ENCODE measurements at places on chromosomes 7 and 10.

DNA sequence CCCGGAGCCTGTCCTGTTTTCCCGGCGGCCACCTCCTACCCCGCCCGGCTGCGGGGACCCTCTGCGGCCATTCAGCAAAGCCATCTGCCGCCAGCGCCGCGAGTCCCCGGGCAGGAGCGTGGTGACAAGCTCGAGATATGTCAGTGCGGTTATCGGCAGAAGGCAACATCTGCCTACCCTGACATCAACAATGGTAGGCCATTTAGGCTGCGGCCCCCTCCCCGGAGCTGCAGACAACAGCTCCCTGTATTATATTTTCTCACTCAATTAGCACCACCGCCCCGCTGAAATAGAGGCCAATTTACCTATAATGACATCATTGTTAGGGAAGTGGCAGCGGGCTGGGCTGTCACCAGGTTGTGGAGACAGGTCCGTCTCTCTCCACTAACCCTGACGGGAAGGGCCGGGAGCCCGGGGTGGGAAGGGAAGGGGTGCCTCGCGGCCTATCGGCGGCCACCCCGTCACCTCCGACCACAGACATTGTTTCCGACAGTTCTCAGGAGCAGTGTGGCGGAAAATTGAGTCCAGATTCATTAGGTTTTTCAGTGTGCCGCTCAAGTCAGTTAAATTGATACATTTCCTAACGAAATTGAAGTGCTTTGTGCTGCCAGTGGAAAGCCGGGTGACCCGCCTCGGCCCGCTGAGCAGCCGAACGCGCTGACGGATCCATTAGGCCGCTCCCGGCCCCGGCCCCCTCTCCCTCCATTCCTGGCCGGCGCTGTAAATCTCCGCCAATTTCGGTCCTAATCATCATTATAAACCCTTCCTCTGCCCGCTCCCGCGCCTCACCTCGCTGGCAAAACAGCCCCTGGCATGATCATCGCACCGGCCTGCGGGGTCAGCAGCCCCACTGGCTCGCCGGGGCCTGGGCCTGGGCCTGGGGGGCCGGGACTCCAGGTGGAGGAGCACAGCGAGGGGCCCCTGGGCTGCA lies 43.0 kb downstream of the UNCX start:
- DNase-seq = no peak

DNA sequence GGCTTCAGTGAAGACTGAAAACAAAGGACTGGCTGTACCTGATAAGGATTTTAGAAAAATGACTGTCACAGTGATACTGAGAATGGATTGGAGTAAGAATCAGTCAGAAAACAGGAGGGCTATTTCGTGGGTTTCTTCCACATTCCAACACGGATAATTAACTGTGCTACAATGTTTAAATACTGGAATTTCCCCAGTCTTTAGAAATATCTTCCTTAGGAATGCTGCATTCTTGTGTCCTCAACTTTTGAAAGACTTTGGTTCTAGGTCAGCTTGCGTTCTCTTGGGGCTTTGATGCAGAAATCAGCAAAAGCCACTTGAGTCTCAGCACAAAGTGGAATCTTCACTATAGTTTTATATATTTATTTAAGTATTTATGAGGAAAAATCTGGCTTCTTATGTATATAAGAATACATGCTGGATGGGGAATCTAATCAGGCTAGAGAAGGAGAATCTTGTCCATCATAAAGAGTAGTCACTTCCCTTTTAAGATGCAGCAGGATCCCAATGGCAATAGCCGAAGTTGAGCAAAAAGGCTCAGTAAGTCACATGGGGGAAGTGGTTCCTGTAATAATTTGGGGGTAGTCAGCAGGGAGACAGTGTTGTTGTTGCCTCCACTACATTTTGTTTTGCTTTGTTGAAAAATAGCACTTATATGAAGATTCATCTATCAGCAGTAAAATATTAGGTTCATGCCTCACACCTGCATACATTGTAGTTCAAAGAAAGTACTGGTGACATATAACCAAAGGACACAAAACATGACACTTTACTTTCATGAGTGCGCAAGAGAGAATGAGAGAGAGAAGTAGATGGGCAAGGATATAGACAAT lies 86.0 kb downstream of the CH25H start:
- no peak for DNase-seq

- DNase-seq = no peak
These were observed 484.2 kb downstream of the PTPRN2 start for GRCh38 chr7:158103378-158103777.

DNA sequence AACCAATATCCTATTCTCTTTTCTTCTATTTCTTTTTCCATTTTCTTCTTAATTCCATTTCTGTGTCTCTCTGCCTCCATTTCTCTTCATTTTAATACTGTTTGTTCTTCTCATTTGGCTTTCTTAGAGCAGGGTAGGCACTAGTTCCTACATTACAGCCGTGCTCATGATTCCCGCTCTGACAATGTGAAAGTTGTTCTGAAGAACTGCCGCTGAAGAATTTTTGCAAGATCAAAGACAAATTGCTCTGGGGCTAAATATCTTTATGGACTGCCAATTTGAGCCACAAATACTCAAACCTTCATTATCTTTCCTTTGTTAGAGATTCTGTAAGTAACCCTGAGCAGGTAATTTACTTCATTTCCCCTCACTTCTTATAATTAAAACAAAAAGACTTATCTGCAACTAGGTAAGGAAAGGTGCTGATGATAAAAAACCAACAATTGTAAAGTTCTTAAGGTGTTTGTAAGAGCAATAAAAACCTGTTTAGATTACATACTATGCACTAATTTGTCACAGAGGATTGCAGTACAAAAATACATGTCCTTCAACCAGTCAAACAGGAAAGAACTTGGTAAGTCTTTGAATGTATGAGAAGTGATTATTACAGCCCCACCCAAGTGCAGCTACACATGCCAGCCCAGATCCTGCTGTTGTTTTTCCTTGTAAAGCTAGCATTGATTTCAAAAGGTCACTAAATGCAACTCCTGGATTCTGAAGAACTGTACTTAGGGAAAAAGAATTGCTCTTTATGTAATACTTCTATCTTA lies 127.5 kb downstream of the COL28A1 start:
- no peak for DNase-seq

DNA sequence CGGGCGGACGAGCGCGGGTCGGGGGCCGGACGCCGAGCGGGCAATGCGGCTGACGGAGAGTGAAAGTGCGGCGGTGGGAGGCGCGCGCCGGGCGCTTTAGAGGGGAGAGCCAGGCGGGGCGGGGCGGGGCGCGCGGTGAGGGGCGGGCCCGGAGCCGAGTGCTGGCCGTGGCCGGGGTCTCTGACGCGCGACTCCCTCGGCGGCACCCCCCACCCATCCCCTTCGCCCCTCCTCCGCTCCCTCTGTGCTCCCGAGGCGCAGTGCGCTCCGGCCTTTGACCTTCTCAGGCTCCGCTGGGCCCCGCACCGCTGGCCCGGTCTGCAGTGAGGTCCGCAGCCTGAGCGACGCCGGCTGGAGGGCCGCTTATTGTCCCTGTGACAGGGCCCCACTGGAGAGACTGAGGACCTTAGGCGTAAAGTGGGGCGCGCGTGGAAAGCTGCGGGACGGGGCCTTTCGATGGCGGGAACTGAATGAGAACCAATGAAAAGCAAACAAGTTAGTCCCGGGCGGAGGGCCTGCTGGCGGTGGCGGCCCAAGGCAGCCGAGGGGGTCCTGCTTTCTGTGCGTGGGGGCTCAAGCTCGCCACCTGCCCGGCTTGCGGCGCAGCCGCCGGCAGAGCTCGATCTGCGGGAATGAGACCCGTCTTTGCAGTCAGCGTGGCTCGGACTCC lies at the start of gene CXCL12:
Gene CXCL12, minus strand, starts transcription at position 72 of the 670 bp plus-strand sequence. CDS start 92 bp downstream, outside the sequence.
- no peak for DNase-seq

DNA sequence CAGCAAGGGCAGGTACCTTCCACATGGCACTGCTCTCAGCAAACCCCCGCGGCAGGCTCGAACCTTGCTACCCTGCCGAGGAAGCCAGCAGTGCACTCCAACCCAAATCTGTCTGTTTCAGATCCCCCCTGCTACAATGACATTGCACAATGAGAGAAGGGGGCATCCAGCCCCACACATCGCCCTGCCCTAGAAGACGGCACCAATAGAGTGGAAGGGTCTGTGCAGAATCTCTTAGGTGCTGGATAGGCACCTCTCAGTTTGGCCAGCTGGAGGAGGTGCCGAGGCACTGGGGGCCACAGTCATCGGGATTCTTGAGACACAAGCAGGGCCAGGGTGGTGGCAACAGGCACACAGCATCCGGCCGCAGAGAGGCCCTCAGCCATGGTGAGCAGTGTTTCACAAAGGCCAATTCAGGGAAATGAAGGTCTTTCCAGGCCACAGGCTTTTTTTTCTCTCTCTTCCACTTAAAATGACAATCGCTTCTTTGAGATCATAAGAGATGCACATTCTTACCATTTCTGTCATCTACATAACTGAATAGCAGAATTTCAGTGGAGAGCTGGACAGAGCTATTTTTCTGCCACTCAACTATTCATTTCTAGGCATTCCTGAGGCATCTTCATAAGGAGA lies 281.3 kb downstream of the TNS3 start:
- no peak for DNase-seq

- no peak for DNase-seq
These were observed 22.8 kb upstream of the CARD11 start for GRCh38 chr7:3066506-3066905.

GRCh38 chr7:115227473-115228235 lies 305.8 kb downstream of the MDFIC start:
- no peak for DNase-seq

- no peak for DNase-seq
These were observed 38.2 kb downstream of the MKLN1 start for GRCh38 chr7:131365838-131366237.

DNA sequence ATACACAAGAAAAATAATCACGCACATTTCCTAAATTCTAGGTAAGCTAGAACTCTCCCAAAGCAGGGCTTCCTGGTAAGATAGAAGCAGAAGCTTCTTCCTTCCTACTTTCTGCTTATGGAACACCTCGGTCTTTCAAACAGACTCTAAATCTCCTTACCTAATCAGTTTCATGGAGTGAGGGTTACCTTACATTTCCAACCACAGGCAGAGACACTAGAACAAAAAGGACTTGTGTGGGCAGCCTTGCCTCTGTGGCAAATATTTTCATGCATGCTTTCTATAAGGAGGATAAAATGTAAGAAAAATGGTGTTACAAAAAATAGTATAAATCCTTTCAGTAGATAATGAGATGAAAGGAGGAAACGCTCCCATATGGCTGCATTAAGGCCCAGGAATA lies 386.3 kb upstream of the SMIM30 start:
- DNase-seq = no peak

- DNase-seq = no peak
These were observed 124.4 kb upstream of the SP8 start for GRCh38 chr7:20911081-20911480.

- DNase-seq = no peak
These were observed 238.0 kb downstream of the COBL start for GRCh38 chr7:51078653-51079052.

DNA sequence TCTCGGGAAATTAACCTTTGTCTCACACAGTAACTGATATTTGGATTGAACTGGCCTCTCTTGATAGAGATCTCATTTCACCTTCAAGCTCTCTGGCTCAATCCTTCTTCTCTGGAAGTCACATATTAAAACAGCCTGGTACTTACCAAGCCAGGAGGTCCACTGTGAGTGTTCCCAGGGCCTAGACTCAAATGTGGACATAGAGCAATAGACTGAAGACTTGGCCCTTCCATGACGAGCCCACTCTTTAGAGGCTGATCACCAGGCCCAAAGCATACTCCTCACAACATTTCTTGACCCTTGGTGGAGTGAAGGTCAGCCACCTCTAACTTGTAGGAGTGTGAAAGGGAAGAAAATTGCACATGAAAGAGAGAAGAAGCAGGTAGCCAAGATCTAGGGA lies 38.5 kb downstream of the COL1A2 start:
- DNase-seq = no peak

DNA sequence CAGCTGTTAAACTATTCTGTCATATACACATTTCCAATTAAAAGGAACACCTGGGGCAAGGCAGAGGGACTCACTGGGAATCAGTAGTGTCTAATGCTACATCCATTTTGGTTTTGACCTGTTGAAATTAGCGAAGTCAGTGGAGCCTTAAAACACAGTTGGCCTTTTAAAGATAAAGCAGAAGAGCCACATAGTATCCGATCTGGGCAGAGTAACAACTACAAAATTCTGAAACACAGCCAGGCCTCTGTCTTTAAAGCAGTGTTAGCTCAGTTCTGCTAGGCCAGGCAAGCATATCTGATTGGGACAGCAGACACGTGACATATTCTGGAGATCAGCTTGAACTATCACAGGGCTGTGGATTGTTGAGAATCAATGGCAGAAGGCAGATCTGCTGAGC lies 117.5 kb upstream of the WNT16 start:
- DNase-seq = no peak

- no peak for DNase-seq
These were observed 723.5 kb downstream of the GRM8 start for GRCh38 chr7:126529254-126529653.

DNA sequence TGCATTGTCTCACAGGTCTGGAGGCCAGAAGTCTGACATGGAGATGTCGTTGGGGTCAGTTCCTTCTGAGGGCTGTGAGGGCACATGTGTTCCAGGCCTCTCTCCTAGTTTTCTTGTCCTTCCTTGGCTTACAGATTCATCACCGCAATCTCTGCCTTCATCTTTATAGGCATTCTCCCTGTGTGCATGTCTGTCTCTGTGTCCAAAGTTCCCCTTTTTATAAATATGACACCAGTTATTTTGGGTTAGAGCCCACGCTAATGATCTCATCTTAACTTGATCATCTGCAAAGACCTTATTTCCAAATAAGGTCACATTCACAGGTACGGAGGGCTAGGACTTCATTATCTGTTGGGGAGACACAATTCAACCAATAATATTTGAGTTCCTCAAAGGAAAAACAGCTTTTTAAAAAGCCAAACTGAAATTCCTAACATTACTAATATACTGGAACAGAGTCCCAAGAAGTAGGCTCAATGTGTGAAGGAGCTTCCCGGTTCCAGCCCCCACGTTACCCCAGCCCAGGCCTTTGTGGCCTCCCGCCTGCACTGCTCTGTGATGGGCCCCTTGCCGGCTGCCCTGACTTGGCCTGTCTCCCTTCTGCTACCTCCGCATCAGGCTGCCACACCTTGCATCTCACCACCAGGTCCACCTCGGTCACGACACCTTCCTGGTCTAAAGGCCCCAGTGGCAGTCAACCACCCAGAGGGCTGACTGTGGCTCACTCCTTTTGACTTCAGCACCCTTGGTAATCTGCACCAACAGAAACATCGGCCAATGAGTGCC lies 142.7 kb downstream of the KCNMA1 start:
- DNase-seq = no peak

DNA sequence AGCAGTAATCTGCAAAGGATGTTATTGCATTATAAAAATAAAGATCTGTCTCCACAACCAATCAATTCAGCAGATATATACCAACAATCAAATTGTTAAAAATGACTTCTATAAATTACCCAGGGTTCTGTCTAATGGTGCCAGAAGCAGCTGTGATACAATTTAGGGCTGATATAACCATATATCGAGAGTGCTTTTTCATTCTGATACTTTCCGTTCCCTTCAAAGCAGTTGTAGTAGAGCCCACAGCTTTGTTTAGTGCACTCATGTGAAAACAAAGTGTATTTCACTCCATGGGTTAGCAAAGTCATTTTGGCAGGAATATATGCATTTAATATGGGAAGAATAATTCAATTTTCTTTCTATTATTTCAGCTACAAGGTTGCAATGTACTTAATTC lies 83.1 kb upstream of the CHCHD3 start:
- no peak for DNase-seq

Data from stimulated activated CD8-positive, alpha-beta memory T cell treated with anti-CD3 and anti-CD28 coated beads, Interleukin-4, amount 100 ng/mL, for 1 hour (primary cell).